Activated CD4-positive, alpha-beta T cell treated with anti-CD3 and anti-CD28 coated beads, Interleukin-2, amount 10 ng/mL, durations not matched to agents 7 days and 5 days (primary cell): ENCODE measurements at places on chromosomes 13 and 19. TPM values are rescaled to one million over a fixed set of nuclear protein-coding genes. Genes with fewer than 3 reads are reported as not detected.

CYP2F1 gene
- not detected for total RNA-seq

ZNF560 gene
- total RNA-seq: 0.06 TPM

ZNF296 gene
- total RNA-seq: 4.0 TPM

PNMA8C gene
- total RNA-seq: not detected

UPK1A gene
- total RNA-seq: 0.37 TPM

MOB3A gene
- 239 TPM for total RNA-seq

PLPPR3 gene
- not detected for total RNA-seq

KIR3DL2 gene
- 3.1 TPM for total RNA-seq

ETV2 gene
- 0.84 TPM for total RNA-seq

ANGPTL8 gene
- not detected for total RNA-seq

RFPL4A gene
- total RNA-seq: not detected

NLRP5 gene
- not detected for total RNA-seq

SOX21 gene
- not detected for total RNA-seq

AP1M2 gene
- total RNA-seq: not detected

WDR88 gene
- total RNA-seq: not detected

MAMSTR gene
- total RNA-seq: 1.1 TPM

ACP7 gene
- total RNA-seq: not detected

ZNF829 gene
- total RNA-seq: 7.3 TPM

TEX29 gene
- total RNA-seq: 0.52 TPM

RETN gene
- total RNA-seq: not detected

ZNF724 gene
- 17.0 TPM for total RNA-seq

PTGER1 gene
- 0.19 TPM for total RNA-seq

ZNF492 gene
- total RNA-seq: 2.7 TPM

TEKTIP1 gene
- total RNA-seq: 6.5 TPM

CGB2 gene
- total RNA-seq: not detected

PRR20D gene
- total RNA-seq: not detected

KCNC3 gene
- total RNA-seq: 3.4 TPM

FGF22 gene
- total RNA-seq: 0.12 TPM

SLC15A1 gene
- total RNA-seq: not detected

ZNF260 gene
- total RNA-seq: 10.6 TPM

ZNF566 gene
- total RNA-seq: 7.8 TPM
